ENCODE measurements at places on chromosomes 12 and 14.

DNA sequence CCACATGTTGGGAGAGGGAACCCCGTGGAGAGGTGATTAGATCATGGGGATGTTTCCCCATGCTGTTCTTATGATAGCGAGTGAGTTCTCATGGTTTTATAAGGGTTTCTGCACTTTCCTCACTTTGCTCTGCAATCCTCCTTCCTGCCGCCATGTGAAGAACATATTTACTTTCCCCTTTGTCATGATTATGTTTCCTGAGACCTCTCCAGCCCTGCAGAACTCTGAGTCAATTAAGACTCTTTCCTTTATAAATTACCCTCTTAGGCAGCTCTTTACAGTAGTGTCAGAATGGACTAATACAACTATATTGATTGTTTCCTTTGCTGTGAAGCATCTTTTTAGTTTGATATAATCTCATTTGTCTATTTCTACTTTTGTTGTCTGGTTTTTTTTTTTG lies 13.1 kb upstream of the RASSF9 start:
- no peak for DNase-seq

DNA sequence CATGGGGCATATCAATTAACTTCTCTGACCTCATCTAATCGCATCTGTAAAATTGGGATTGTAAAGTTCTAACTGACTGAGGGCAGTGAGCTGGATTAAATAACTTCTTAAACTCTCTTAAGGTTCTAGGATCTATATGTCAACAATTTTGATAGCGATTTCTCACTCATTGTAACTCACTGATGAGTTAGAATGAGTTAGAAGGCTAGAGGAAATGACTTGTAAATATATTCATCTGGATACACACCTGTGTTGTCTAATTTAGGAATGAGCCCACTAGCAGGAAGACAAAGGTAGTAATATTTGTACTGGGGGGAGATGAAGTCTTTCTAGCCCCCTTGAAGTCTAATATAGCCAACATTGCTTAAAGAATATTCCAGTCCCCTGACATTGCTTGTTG lies 46.3 kb upstream of the CERS5 start:
- no peak for DNase-seq

DNA sequence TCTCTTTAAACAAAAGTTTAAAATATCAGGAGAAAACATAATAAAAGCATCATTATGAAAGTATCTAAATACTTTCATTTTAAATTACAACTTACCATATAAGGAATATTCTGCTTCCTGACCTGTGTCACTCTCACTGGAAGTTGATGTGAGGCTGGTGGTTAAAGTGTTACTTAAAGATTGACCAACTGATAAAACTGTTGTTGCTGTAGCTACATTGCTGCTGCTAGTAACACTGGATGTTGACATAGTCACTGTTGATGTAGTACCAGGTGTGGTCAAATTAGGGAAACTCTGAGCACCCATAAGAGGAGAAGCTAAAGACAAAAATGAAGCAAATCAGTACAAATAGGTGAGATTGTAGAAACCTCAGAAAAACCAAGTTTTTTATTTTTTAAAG lies 79.9 kb downstream of the HECTD1 start:
- DNase-seq, result no peak

DNA sequence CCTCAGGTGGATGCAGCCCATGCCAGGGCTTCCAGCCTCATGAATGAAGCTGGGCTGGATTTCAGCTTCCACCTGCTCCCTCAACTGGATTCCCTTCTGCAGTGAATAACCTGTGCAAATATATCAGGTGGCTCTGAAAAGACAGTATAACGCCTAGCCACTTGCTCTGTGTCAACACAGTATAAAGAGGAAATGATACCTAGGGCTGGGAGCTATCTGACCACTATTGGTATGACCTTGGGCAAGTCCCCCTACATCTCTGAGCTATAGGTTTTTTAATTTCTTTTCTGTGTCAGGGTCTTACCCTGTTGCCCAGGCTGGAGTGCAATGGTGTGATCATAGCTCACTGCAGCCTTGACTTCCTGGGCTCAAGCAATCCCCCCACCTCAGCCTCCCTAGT lies 19.8 kb downstream of the ISM2 start:
- no peak for DNase-seq

DNA sequence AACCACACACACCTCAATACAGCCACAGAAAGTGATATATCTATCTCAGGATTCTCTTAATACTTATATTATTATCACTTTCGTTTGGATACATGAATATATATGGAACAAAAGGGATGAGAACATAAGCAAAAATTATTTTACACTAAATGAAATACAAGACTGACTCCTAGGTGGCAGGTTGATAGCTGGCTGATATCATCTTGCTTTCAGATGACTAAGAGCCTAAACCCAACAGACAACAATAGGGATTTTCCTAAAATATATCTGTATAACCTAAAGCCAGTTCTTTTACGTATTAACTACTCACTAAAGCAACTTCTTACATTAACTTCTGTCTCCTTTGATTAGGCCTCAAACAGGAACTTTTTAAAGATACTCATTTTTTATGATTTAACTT lies 65.1 kb downstream of the BAZ1A start:
- DNase-seq, result no peak

DNA sequence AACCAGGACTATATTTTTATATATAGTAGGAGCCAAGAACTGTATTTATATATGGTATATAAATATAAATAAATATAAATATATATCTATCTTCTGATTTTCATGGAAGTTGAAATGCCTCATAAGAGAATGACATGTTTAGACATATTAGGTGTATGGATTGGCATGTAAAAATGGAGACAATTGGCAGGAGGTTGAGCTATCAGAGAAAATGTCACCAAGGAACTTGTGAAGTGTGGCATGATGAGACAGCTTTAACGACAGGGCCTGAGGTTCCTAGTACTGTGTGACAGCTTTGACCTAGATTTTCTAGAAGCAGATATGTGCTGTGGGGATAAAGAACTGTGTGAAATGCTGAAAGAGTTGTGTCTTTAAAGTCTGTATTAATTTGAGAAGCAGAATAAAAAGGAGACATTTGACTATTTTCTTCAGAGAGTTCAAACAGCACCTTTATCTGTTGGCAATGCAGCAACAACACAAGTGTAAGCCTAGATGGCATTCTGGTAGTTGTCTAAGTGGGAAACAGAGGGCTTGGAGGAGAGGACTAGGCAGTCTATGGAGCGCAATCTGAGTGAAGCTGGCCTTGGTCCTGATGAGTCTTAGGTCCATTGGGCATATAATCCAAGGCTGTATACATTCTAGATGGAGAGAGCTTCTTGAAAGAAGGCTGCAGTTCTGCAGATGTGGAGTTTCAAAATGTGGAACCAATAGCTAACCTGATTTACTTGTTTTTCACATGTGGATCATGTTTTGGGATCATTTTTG lies 47.7 kb upstream of the MDGA2 start:
- no peak for DNase-seq

- DNase-seq, result no peak
These were observed 44.6 kb downstream of the BMP4 start for GRCh38 chr14:53912021-53912420.

- DNase-seq, result no peak
These were observed 183.9 kb upstream of the PWP1 start for GRCh38 chr12:107501681-107502080.

GRCh38 chr14:63881926-63882325 lies 29.1 kb downstream of the SYNE2 start:
- no peak for DNase-seq

DNA sequence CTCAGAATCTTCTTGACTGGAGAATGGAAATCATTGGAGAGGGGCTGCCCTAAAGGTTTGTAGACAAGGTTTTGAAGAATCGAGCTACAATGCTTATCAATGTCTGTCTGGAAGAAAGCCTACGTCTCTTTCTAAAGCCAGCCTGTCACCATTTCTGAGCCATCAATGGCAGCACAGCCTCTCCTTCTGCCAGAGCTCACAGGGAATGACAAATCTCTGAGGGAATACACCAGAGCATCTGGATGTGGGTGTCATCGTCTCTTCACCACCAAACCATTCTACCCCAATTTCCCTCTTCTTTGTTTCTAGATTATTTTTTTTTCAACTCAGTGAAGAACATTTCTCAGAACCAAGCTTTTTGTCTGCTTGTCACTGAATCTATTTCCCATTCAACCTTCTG lies 349.7 kb downstream of the EMP1 start:
- DNase-seq, result no peak

- DNase-seq, result no peak
These were observed 76.4 kb upstream of the TMEM132C start for GRCh38 chr12:128190614-128191013.

GRCh38 chr12:112768278-112768677 lies 23.3 kb upstream of the RPH3A start:
- no peak for DNase-seq
